ENCODE measurements at places on chromosomes 1 and 21. TPM values are rescaled to one million over a fixed set of nuclear protein-coding genes. Genes with fewer than 3 reads are reported as not detected.

- DNase-seq: no peak
- H3K27ac ChIP-seq: no peak overlapping the region
- no peaks in the 10 kb centered on the region for H3K36me3 ChIP-seq
- no peak overlapping the region for H3K4me3 ChIP-seq
- no peaks in the 10 kb centered on the region for H3K27me3 ChIP-seq
- no peaks in the 10 kb centered on the region for H3K4me1 ChIP-seq
Measured at GRCh38 chr1:24484199-24484598, 18.4 kb upstream of the RCAN3 start.

DNA sequence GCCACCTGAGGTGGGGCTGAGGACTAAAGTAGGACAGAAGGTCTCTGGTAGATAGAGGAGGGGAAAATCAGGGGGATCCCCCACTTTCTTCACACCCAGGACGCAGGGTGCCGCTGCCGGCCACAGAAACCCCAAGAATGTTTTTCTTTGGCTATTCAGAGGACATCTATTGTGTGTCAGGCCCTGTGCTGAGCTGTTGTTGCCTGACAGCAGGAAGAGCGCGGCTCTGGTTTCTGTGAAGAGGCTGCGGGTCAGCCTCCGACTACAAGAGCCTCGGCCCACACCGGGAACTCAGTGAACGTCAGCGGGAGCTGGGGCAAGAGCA, 407 bp upstream of the PIGV start:
- peak; percentile 19 for DNase-seq
- H3K27ac ChIP-seq: peak overlapping the region; percentile 99
- H3K27me3 ChIP-seq: no peaks in the 10 kb centered on the region
- H3K4me1 ChIP-seq: peaks cover 73% of the 10 kb centered on the region

GRCh38 chr1:221667504-221667903, 74.4 kb downstream of the DUSP10 start:
- H3K27ac ChIP-seq: no peak overlapping the region
- no peaks in the 10 kb centered on the region for H3K4me1 ChIP-seq
- DNase-seq: no peak
- no peaks in the 10 kb centered on the region for H3K36me3 ChIP-seq
- H3K4me3 ChIP-seq: no peak overlapping the region
- no peaks in the 10 kb centered on the region for H3K27me3 ChIP-seq

DNA sequence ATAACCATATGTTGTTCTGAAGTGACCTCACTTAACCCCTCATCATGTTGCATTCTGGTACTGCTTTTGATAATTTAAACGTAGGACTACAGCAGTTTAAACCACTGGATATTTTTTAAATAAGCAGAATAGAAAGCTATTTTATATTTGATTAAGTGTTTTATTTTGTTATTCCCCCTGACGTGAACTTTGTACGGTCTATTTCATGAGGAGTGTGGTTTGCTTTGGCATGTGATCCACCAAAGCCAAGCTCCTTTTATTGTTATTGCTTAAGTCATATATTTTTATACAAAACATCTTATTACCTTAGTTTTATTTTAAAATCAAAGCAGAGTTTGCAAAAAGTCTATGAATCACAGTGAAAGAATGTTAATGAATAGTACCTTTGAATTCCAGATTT, 101.4 kb upstream of the L1TD1 start:
- H3K27ac ChIP-seq: no peak overlapping the region
- H3K36me3 ChIP-seq: no peaks in the 10 kb centered on the region
- no peaks in the 10 kb centered on the region for H3K4me1 ChIP-seq
- DNase-seq: no peak

- H3K36me3 ChIP-seq: no peaks in the 10 kb centered on the region
- H3K27me3 ChIP-seq: no peaks in the 10 kb centered on the region
- DNase-seq: no peak
Measured at GRCh38 chr1:192598589-192598988, 23.0 kb downstream of the RGS1 start.

DNA sequence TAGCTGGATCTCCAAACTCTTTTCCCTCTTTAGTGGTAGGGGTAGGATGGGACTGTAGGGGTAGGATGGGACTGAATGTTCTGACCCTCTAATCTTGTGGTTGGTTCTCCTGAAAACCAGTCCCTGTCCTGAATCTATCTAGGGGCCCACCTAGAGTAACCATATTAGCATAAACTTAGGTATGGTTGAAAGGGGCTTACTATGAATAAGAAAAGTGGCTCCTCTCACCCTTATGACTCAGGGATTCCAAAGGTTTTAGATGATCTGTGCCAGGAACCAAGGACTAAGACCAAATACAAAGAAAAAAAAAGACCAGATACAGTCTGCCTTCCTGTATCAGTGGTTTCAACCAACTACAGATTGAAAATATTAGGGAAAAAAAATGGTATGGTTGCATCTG, 28.9 kb downstream of the RNF2 start:
- no peak overlapping the region for H3K4me3 ChIP-seq
- H3K36me3 ChIP-seq: no peaks in the 10 kb centered on the region
- peaks cover 4% of the 10 kb centered on the region for H3K4me1 ChIP-seq
- DNase-seq: no peak

- DNase-seq: peak; percentile 99
- no peaks in the 10 kb centered on the region for H3K36me3 ChIP-seq
- no peaks in the 10 kb centered on the region for H3K27me3 ChIP-seq
- peak within 1 kb of the TSS; percentile 94 for H3K4me3 ChIP-seq
Measured at GRCh38 chr1:164558461-164559341, at the start of gene PBX1. Gene PBX1, plus strand, starts transcription at chr1:164559184.

GRCh38 chr21:25578056-25578961, 29.0 kb downstream of the MRPL39 start:
- H3K27me3 ChIP-seq: no peaks in the 10 kb centered on the region
- DNase-seq: no peak
- H3K27ac ChIP-seq: no peak overlapping the region
- no peaks in the 10 kb centered on the region for H3K4me1 ChIP-seq

GRCh38 chr1:30536530-30536929, 186.9 kb downstream of the MATN1 start:
- DNase-seq: no peak
- H3K36me3 ChIP-seq: no peaks in the 10 kb centered on the region
- no peaks in the 10 kb centered on the region for H3K4me1 ChIP-seq

DNA sequence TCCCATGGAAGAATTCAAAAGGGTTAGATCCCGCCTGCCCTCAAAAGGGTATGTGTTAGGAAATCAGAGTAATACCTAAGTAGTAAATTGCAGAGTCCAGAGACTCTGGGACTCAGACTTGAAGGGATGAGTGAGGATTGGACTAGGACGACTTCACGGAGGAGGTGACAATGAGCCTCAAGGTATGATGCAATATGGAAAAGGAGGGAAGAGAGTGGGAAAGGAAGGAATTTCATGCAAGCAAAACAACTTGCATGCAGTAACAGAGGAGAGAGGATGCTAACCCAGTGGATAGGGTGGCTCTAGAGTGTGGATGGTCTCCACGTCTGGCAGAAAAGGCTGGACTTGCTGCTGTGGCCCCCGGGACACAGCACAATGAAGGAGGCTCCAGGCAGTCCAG, 4.8 kb downstream of the CAPN2 start:
- H3K4me1 ChIP-seq: peaks cover 36% of the 10 kb centered on the region
- H3K4me3 ChIP-seq: no peak overlapping the region
- DNase-seq: no peak
- peaks cover 34% of the 10 kb centered on the region for H3K36me3 ChIP-seq

GRCh38 chr1:179156708-179157107, 72.8 kb downstream of the ABL2 start:
- H3K36me3 ChIP-seq: no peaks in the 10 kb centered on the region
- H3K27me3 ChIP-seq: no peaks in the 10 kb centered on the region
- DNase-seq: no peak

DNA sequence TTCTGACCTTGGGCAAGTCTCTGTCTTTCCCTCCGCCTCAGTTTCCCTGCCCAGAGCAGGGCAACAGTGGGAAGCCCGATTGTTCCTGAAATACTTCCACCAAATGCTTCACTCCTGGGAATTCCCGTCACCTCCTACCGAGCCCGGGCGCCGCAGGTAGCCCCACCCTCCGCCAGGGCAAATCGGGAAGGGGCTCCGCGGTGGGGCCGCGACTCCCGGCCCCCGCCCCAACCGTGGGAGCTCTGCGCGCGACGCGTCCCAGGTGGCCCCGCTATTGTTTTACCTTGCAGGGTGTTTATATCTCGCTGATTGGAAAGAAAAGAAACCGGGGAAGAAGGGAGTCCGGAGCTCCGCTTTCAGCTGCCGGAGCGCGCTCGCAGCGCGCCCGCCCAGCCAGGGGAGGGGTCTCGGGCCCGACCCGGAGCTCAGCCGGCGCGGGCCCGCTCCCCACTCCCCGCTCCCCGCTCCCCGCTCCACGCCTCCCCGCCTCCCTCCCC, 407 bp downstream of the IGSF3 start:
- DNase-seq: no peak
- peaks cover 7% of the 10 kb centered on the region for H3K4me1 ChIP-seq
- H3K27me3 ChIP-seq: peaks cover 20% of the 10 kb centered on the region

DNA sequence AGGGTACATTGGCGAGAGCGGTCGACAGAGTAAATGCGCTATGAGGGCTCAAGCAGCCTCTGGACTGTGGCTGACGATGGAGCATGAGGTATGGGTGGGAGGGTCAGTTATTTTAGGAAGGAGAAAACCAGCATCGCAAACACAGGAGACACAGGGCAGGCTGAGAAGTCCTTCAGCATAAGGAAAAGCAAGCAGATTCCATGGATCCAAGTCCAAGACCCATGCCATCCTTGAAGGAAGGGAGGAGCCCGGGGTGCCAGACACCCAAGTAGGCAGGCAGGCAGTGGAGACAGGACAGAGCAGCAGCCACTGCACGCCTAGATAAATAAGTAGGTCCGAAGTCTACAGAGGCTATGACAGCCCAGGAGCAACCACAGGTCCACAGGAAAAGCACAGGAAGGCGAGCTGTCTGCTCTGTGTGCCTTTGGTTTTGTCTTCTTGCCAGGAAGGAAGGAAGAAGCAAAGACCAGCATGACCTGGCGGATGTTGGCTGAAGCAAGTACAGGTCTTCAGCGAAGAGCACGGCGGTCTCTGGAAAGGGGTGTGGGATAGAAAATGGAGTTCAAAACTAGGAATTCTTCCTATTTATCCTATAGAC, 76.4 kb upstream of the SLC45A1 start:
- H3K27ac ChIP-seq: no peak overlapping the region
- no peaks in the 10 kb centered on the region for H3K27me3 ChIP-seq
- H3K4me3 ChIP-seq: no peak overlapping the region
- H3K4me1 ChIP-seq: no peaks in the 10 kb centered on the region
- H3K36me3 ChIP-seq: no peaks in the 10 kb centered on the region
- no peak for DNase-seq

- H3K27me3 ChIP-seq: no peaks in the 10 kb centered on the region
- H3K27ac ChIP-seq: no peak overlapping the region
- no peak for DNase-seq
Measured at GRCh38 chr1:100413035-100413434, 60.7 kb downstream of the CDC14A start.

GRCh38 chr1:172588296-172589291, 55.6 kb downstream of the SUCO start:
- peaks cover 31% of the 10 kb centered on the region for H3K36me3 ChIP-seq
- no peak overlapping the region for H3K27ac ChIP-seq
- no peaks in the 10 kb centered on the region for H3K27me3 ChIP-seq
- H3K4me3 ChIP-seq: no peak overlapping the region

- no peaks in the 10 kb centered on the region for H3K4me1 ChIP-seq
- H3K27me3 ChIP-seq: no peaks in the 10 kb centered on the region
- no peak overlapping the region for H3K27ac ChIP-seq
- no peaks in the 10 kb centered on the region for H3K36me3 ChIP-seq
- DNase-seq: no peak
Measured at GRCh38 chr21:14677013-14677412, 130.9 kb upstream of the SAMSN1 start.

DNA sequence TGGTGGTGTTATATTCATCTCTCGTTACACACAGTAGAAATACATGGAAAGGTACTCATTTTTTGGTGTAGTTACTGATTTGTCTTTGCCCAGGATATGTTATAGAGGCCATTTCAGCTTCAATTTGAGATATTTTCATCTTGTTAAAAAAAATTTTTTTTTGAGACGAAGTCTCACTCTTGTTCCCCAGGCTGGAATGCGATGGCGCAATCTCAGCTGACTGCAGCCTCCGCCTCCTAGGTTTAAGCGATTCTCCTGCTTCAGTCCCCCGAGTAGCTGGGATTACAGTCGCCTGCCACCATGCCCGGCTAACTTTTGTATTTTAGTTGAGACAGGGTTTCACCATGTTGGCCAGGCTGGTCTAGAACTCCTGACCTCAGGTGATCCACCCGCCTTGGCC, 19.0 kb downstream of the MORC3 start:
- no peak overlapping the region for H3K4me3 ChIP-seq
- peaks cover 6% of the 10 kb centered on the region for H3K4me1 ChIP-seq
- H3K27ac ChIP-seq: no peak overlapping the region
- DNase-seq: no peak
- H3K36me3 ChIP-seq: peaks cover 2% of the 10 kb centered on the region

DNA sequence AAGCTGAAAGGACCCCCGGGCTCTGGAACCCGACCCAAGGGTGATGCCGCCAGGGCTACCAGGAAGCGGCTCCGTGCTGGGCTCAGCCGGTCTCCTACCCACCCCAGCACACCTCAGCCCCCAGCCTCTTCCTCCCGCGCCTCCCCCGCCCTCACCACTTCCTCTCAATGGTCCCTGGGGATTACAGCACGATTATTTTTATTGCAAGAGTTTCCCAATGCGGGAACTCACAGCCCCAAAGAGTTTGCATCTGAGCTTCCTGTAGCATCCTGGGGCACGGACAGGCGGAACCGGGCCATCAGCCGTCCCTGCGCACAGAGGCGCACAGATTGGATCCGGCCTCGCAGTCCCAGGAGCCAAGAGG, 8.7 kb upstream of the SLX9 start:
- no peaks in the 10 kb centered on the region for H3K4me1 ChIP-seq
- no peak overlapping the region for H3K27ac ChIP-seq
- peaks cover 63% of the 10 kb centered on the region for H3K27me3 ChIP-seq
- peak overlapping the region; percentile 31 for H3K4me3 ChIP-seq
- no peak for DNase-seq

- DNase-seq: no peak
- no peak overlapping the region for H3K4me3 ChIP-seq
- peaks cover 6% of the 10 kb centered on the region for H3K27me3 ChIP-seq
- no peak overlapping the region for H3K27ac ChIP-seq
- H3K36me3 ChIP-seq: no peaks in the 10 kb centered on the region
Measured at GRCh38 chr1:25003457-25004190, 73.5 kb upstream of the RUNX3 start.

- H3K4me1 ChIP-seq: no peaks in the 10 kb centered on the region
- H3K4me3 ChIP-seq: no peak overlapping the region
- no peak overlapping the region for H3K27ac ChIP-seq
- no peak for DNase-seq
- no peaks in the 10 kb centered on the region for H3K36me3 ChIP-seq
Measured at GRCh38 chr1:234507089-234507488, 28.1 kb upstream of the TARBP1 start.

- no peak overlapping the region for H3K27ac ChIP-seq
- DNase-seq: no peak
- no peaks in the 10 kb centered on the region for H3K36me3 ChIP-seq
Measured at GRCh38 chr1:165073185-165074007, 283.1 kb downstream of the LMX1A start.

The DLGAP3 gene
- total RNA-seq: not detected

The B3GALT5 gene
- total RNA-seq: 1.3 TPM

The BARHL2 gene
- total RNA-seq: not detected

The ATXN7L2 gene
- total RNA-seq: 4.2 TPM

The GBP7 gene
- not detected for total RNA-seq

The SPAG17 gene
- not detected for total RNA-seq

The MPL gene
- not detected for total RNA-seq

The KCNC4 gene
- total RNA-seq: 9.1 TPM

The CNR2 gene
- not detected for total RNA-seq

All from gastrocnemius medialis (tissue), 4 donors.